ENCODE measurements at places on chromosomes 1 and 21.

DNA sequence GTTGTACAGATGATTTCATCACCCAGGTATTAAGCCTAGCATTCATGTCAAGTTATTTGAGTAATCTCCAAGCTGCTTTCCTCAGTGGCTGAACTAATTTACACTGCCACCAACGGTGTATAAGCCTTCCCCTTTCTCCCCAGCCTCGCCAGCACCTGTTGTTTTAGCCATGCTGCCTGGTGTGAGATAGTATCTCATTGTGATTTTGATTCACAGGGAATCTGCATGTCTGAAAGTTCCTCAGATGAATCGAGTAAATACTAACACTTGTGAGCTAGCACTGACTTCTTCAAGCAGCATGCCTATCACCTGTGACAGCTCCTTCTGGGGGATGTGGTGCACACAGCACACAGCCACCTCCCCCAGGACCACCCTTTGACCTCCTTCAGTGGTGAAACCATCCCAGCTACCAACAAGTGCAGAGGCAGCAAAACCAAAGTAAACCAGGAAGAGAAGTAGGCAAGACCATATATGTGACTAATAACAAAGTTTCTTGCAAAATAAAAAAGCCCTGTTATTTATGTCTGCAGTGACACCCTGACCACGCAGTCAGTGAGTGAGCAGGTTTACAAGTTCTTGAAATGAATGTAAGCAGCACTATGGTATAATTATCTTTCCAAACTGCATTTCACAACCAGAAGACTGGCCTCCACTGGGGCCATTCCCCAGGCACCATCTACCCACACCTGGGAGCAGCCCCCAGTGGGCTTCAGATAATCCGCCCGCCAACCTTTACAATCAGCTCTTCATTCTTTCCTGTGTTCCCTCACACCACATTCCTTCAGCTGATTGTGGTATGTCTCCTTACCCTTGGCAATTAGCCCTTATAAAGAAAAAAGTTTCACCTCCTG, 173.8 kb downstream of the ETS2 start:
- no peak for DNase-seq

GRCh38 chr1:226417830-226418546, 10.1 kb upstream of the PARP1 start:
- no peak for DNase-seq

- DNase-seq: no peak
Measured at GRCh38 chr1:203017692-203018091, 8.6 kb upstream of the PPFIA4 start.

DNA sequence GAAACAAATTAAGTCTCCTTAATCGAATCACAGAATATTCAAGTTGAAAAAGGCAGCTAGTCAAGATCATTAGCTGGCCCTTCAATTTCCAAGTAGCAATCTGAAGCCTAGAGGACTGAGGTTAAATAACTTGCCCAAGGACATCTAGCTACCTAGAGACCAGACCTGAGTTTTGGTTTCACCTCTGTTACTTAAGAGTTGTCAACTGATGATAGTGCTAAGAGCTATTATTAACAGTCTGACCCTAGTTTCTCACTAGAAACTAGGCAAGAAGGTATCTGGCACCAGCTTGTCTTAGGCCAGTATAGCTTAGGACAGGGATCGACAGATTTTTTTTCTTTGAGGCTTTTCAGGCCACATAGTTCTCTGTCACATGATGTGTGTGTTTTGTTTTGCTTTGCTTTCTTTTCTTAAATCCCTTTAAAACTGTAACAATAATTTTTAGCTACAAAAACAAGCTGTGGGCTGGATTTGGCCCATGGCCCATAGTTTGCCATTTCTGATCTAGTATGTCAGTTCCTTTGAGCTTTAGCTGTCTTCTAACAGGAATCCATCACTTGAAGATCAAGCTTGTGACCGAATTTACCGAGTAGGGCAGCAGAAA, 23.2 kb downstream of the TRIM45 start:
- DNase-seq: no peak

DNA sequence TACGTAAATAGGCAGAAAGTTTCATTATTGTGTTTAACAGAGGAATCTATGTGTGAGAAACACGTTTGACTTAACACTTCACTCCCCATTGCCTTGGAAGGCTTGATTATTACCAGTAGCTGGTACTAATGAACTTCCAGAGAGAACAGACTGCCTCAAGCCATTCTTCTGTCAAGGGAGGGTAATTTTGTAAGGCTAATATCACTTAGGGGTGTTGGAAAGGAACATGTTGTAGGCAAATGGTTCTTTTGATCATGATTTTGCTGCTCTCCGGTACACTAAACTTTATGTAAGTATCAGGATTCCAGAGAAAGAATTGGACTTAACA, 1.8 kb downstream of the LAMC1 start:
- DNase-seq: no peak

DNA sequence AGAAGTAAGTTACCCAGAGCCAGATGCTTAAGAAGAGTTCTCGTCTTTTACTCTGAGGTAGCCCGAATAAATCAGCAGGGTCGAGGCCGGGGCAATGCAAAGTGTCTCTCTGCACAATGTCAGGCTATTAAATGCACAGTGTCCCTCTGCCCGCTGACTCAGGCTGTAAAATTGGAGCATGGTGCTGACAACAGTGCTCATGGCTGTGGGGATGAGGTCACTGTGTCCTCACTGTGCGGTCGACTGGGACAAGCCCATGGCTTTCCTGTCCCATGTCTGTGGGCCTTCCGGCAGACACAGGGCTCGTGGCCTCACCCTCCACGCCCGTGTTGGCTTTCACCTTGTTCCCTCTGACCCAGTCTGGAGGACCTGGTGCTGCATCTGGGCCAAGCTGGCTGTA, 14.6 kb upstream of the SLC2A1 start:
- DNase-seq: no peak

GRCh38 chr1:239260842-239261241, 125.5 kb upstream of the CHRM3 start:
- no peak for DNase-seq

DNA sequence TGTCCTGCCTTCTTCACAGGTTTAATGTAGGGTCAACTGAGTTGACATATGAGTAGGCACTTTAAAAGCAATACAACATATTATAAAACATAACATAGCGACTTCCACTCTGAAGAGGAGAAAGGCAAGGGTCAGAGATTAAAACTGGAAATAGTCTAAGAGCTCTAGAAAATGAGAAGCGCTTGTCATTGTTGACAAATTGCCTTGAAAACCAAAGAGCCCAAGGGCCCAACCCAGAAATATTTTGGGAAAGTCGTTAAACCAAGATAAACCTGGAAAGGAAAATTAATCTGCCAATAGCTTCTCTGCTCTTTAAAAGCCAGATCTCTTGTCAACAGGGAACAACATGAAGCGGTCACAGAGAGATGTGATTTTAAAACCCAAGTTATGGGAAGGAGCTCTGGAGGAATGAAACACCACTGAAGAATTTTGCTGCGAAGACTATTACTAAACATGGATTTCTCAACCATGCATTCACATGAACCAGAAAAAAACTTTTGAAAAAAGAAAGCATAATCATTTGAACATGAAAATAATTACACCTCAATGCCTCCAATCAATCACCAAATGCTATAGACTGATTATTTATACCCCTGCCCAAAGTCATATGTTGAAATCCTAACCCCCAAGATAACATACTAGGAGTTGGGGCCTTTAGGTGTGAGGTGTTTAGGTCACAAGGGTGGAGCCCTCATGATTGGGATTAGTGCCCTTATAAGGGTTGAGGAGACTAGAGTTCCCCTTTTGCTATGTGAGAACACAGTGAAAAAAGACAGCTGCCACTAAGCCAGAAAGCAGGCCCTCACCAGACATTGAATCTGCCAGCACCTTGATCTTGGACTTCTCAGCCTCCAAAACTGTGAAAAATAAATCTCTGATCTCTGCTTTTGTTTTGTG, 33.0 kb upstream of the MTF1 start:
- no peak for DNase-seq

DNA sequence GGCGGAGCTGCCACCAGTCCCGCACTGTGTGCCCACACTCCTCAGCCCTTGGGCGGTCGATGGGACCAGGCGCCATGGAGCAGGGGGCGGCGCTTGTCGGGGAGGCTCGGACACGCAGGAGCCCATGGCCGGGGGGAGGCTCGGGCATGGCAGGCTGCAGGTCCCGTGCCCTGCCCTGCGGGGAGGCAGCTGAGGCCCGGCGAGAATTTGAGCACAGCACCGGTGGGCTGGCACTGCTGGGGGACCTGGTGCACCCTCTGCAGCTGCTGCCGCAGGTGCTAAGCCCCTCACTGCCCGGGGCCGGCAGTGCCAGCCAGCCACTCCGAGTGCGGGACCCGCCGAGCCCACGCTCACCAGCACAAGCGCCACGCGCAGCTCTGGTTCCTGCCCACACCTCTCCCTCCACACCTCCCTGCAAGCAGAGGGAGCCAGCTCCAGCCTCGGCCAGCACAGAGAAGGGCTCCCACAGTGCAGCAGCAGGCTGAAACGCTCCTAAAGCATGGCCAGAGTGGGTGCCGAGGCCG, 267.7 kb downstream of the RYR2 start:
- no peak for DNase-seq

DNA sequence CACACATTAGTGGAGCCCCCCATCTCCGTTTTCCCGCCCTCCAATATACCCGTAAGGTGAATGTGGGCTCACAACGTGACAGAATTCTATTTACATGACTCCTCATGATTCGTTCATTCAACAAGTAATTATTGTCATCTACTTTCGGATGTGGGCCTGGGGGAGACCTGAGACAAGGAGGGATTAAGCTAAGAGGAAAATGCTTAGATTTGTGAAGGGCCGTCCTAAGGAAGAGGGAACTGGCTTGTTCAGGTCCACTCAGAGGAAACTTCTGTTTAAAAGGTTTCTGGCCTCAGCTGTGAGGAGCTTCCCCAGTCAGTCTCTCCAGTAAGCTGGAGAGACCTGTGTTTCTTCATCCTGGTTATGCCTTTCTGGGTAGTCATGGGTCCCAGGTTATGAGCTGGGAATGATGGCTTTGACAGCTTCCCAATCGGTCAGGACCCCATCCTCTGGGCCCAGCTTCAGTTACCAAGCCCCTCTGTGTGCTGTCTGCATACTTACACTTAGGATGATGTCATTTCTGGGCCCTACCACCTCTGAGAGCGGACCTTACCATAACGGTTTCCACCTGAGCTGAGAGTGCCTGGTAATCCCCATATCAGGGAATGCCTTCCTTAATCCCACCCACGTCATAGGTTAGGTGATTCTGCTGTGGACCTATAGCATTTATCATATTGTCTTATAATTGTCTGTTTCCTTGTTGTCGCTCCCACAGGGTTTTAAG, 687 bp upstream of the ERI3 start:
- DNase-seq: no peak

GRCh38 chr1:180123463-180123936, 31.2 kb upstream of the QSOX1 start:
- no peak for DNase-seq

DNA sequence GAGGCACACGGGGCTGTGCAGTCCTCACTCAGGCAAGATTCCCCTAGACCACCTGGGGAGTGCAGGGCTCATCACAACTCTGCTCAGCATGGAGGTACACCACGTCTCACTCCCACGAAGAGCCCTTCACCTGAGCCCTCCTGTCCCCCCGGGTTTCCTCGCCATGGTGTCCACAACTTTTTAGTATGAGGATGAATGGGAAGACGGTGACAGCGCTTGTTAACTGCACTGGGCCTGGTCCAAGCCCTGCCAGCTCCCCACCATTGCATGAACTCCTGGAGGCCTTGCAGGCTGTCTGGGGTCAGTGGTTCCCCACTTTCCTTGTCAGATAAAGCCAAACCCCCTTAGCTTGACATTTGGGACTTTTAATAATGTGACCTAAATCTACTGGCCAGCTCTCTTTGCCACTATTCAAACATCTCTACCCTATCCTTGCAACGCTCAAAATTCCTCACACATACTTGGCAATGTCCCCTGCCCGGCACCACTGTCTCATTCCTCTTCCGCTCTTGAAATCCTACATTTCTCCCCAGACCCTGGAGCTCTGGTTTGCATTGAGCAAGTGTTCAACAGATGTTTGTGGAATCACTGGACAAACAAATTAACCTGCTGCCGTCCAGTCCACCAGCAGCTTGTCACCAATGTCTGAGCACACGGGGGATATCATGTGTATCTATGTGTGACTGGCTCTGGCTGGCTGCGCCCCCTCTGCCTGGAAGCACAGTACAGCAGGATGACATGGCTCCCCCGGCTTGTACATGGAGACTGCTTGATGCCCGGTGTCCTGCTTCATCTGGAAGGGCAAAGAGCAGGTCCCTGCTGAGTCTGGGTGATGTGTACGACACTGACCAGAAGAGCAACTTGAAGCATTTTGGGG, 11.2 kb downstream of the TMEM9 start:
- no peak for DNase-seq

DNA sequence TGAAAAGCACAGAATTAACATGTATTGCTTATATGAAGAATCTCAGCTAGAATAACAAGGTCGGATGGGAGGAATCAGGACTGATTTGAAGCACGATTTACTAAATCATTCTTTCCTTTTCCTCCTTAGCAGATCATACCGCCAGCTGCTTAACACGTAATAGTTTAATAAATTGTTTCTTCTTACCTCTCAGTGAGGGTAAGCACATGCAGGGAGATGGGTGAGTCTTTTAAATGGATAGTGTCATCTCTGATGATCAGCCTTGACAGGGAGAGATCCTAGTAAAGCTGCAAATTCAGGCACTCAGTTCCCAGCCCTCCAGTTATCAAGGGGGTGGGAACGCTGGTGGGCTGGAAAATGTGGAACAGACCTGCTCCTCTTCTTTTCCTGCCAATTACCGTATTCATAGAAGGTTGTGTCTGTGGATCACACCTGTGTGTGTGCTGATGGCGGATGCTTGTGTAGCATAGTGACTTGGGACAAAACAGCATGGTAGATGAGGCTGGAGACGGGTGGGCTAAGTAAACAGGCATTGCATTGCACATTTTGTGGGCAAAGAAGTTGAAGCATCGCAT, 30.7 kb downstream of the NTPCR start:
- no peak for DNase-seq

DNA sequence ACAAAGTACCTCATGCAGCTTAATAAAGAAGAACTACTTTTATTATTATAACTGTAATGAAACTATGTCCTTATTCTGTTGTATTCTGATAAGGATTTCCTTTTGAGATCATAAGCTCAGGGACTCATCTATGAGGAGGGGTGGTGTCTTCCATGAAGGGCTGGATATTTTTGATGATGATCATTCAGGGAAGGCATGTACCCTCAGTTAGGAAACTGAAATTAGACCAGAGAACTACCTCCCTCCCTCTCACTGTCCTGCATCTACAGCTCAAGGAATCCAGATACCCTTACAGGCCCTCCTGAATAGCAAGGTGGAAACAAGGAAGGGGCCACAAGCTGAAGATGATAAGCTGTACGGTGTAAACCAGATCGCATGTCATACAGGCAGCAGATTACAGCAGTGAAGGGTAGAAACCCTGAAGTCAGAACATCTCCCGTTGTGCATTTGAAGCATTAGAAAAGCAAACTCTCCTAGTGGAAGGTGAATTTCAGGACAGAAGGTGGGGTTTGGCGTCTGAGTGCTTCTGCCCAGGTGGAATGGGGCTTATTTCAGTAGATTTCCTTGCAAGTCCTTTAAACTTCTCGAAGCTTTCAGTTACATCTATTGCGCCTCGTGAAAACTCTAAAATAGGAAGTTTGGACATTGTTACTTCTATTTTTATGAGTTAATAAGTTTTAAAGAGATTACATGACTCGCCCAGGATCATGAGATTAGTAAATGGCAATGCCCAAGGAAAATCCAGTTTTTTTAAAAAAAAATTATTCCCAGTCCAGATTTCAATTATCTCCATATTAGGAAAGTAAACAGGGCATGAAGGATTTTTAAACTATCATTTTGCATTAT, 101.1 kb upstream of the HNRNPU start:
- no peak for DNase-seq
